ENCODE measurements at places on chromosomes 13 and 19. TPM values are rescaled to one million over a fixed set of nuclear protein-coding genes. Genes with fewer than 3 reads are reported as not detected.

- DNase-seq: peak; percentile 28
These were observed 186.2 kb downstream of the EFNB2 start for GRCh38 chr13:106349080-106349931.

DNA sequence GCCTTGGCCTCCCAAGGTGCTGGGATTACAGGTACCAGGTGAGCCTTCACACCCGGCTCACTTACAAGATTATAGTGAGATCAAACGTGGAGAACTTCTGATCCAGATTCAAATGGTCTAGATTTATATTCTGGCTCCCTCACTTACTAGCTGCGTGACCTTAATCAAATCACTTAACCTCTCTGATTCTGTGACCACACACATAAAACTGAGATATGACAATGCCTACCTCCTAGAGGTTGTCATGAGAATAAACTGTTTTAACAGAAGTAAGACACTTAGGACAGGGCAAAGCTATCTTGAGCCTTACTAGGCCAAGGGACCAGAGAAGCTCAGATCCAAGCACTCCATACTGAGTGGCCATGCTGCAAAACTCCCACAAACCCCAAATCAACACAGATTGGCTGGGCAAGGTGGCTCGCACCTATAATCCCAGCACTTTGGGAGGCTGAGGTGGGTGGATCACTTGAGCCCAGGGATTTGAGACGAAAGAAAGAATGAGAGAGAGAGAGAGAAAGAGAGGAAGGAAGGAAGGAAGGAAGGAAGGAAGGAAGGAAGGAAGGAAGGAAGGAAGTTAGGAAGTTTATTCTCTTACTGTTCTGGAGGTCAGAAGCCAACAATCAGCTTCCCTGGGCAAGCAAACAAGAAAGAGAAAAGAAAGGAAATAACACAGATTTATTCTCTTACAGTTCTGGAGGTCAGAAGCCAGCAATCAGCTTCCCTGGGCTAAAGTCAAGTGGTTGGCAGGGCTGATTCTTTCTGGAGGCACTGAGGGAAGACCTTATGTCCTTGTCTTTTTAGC lies 46.1 kb upstream of the MAP3K10 start:
- DNase-seq: no peak

DNA sequence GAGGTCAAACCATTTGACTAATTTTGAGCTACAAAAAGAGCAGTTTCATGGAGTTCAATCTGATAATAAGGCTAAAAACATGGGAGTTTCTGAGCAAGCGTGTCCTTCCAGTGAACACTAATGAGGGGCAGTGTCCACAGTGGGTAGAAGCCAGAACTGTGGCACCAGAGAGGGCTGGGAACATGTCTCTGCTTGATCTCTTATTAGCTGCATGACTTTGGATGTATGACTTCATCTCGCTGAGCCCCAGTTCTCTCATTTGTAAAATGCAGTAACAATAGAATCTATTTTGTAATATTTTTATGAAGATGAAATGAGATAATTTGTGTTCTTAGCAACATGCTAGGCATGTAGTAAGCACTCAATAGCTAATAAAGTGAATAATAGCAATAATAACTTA lies 69.8 kb downstream of the HS6ST3 start:
- no peak for DNase-seq

GRCh38 chr19:47020992-47021496 lies 1.4 kb downstream of the NPAS1 start:
- no peak for DNase-seq

DNA sequence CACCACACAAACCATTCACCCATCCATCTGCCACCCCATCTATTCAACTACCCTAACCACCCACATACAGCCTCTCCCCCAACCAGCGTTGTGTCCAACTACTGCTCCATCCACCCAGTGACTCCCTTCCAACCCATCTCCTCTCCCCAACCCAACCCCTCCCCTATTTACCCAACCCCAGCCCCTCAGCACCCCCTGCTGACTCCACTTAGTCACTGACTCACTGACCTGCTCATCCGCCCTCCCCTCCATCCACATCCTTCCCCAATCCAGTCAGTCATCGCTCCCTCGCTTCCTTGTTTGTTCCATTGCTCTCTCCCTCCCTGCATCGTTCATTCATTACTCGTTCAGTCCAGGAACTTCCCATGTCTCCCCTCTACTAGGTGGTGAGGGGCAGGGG lies 39.2 kb downstream of the KCNC3 start:
- no peak for DNase-seq

DNA sequence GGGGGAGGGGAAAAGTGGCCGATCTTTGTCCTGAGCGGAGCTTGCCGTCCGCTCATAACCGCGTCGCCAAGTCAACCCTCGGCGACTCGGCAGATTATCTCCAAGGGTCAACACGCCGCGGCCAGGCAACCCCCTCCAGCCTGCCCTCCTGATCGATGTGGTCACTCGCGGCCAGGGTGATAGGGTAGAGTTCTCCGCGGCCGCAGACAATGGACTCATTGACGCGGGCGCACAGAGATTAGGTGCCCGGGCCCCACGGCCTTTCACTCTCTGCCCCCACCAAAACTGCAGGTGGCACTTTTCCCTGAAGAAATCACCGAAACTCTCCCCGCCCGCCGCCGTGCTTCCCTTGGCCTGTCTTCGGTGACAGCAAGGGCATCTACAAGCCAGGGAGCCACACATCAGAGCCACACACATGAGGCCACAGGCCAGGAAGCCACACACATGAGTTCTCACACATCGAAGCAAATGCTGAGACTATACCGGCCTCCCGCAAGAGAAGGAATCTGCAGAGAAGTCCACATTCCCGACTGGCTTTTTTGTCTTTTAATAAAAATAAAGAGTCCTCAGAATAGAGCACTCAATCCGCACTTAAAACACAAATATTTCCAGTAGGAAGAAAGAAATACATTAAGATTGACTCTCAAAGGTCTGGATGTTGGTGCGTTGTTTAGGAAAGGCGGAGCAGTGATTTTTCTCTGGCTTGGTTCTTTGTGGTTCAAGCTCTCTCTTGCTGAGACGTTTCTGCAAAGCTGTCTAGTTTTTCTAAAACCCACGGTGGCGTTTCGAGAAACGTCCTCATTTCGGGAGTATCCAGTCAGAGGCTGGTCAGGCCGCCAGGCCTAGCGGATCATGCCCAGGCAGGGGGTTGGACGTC lies 1.5 kb upstream of the PDX1 start:
- DNase-seq: no peak

DNA sequence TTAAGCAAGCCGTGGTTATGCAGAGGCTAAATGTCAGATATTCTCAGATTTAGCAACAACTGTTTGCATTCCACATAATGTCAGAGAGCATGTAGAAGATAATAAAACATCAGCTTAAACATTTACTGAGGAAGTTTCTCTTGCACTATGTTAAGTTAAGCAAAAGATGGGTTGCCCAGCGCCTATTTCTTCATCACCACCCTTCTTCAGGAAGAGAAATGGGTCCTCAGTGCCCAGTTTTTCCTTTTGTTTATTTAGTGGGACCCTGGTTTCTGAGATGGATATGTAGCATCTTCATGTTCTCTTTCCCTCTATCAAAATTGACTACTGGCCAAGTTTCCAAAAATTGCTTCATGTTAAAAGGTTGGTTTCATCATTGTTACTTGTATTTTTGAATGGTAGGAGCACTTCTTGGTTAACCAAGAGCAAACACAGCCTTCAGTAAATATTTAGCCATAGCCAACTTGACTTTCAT lies 356.8 kb downstream of the RFC3 start:
- no peak for DNase-seq

GRCh38 chr19:46809534-46810272 lies 21.3 kb upstream of the SLC1A5 start:
- no peak for DNase-seq

- DNase-seq: no peak
These were observed 64.3 kb downstream of the TBC1D4 start for GRCh38 chr13:75417656-75418055.

DNA sequence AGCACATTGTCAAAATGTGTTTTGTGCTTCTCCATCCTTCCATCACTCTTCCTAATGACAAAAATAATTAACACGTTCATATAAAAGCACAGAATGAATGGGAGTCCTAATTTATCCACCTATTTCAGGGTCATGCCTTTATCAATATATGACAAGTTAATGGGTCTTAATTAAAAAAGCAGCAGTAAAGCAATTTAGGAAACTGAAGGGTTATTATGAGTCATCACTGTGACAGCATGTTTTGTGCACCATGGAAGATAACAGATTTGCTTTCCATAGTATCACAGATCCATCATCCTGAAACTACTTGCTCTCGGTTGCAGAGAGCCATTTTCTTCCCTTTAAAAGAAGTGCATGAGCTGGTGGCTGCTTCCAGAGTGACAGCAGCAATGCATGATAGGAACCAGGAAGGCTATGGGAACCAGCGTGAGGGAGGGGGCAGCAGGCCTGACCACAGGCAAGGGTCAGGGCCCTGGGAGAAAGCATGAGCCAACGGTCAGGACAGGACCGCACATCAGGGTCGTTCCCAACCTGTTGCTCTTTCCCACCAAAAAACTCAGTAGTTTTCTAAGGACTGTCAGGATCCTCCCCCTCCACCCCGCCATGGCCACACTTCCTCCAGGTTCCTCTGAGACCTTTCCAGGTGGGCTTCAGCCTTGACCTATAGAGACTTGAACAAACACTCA lies 784.1 kb downstream of the UQCRFS1 start:
- DNase-seq: no peak

- DNase-seq: no peak
These were observed 6.0 kb upstream of the ZNF765 start for GRCh38 chr19:53388904-53389303.

- no peak for DNase-seq
These were observed 612.1 kb downstream of the TBC1D4 start for GRCh38 chr13:74869846-74870245.

DNA sequence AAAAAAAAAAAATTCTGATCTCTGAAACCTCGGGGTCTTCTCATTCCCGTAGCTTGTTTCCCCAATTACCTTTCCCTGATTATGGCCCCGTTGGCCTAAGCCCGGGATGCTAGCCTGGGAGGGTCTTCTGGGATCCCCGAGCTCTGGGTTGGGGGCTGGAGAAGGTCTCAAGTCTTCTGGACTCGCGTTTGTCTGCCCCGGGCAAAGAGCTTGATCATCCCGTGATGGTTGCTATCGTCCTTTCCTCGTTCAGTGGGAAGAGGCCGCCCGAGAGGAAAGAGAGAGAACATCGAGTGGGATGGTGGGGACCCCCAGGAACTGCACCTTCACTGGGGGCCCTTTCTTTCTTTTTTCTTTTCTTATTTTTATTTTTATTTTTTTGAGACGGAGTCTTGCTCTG lies 2.4 kb downstream of the GNA15 start:
- DNase-seq: no peak

DNA sequence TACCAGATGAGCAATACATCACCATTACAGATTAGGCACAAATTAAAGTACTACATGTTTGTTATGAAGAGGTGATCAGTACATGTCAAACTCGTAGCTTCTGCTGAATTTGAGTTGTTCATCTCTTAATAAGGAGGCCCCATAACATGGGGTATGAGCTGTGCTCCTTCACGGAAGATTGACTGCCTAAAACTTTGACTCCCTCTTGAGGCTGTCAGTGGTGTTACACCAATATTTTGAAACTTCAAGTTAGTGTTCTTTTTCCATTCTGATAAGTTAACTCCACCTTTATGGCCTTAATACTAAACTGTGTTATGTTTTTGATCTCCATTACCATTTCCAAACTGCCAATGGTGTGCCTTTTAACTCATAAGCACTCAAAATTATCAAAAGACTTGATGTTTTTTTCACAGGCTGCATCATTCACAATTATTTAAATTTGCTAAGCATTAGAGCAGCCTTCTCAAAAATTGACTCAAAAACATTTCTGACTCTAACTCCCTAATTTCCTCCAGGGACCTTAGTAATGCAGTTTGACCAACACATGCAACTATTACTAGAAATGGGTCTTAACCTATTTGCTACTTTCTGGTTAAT lies 1591.5 kb downstream of the PCDH9 start:
- DNase-seq: no peak

- no peak for DNase-seq
These were observed 28.6 kb upstream of the SCEL start for GRCh38 chr13:77506874-77507273.

DNA sequence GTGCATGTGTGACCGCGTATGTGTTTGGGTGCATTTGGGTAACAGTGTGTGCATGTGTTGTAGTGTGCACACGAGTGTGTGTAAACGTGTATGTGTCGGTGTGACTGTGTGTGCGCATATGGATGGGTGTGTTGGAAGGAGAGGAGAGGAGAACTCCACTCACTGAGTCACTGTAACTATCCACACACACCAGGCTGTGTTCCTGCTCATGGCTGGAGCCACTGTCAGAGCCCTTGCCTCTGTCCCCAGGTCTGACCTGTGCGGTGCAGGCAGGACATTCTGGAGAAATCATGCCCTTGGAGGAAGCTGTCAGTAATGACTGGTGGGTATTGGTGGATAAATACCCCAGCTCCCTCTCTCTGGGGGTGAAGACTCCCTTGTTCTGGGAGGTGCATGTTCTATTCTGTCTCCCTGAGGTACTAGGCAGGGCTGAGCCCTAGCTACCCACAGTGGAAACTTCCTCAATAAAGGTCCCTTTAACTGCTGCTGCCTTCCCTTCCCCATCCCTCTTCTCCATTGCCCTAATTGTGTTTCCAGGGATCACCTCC lies 48.4 kb downstream of the CYP4F22 start:
- no peak for DNase-seq

DNA sequence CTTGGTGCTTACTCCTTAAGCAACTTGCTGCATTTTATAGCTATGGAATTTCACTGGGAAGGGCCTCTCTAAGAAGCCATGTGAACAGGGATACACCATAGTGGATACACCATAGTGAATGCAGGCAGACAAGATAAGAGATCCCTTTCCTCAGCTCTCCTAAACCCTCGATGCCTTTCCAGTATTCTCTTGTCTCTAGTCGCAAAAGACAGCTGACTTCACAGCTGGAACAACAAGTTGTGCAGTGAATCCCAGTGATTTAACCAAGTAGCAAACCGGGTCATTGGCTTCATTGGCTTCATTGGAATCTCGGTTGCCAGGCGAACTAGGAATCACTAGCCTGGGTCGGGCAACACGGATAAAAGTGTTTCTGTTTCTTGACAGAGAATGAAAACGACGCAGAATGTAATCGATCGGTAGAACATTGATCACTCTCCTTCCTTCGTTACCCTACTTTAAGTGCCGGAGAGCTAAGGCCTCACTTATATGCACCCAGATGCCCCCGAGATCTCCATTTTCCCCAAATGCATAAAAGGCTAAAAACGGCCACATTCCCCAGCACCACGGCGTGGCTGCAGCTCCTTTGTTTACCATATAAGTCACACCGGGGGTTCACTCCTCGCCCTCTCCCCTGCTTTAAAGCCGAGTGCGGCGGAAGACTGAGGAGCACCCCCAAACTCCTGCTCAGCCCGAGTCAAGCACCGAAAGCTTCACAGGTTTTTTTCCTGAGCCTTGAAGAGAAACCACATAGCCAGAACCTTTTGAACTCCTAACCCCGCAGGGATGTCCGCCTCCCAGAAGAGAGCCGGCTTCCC lies 674 bp downstream of the TRPC4 start:
- DNase-seq: peak; percentile 19

The ZNF541 gene
- polyA plus RNA-seq: 1.1 TPM

The SPTBN4 gene
- polyA plus RNA-seq: 5.4 TPM

The ICAM3 gene
- 8.6 TPM for polyA plus RNA-seq

The SHFL gene
- 13.0 TPM for polyA plus RNA-seq

The SLC35E1 gene
- 33.9 TPM for polyA plus RNA-seq

The KLK2 gene
- not detected for polyA plus RNA-seq

The TUBA3C gene
- not detected for polyA plus RNA-seq

The CCDC8 gene
- polyA plus RNA-seq: 19.0 TPM

The LIM2 gene
- not detected for polyA plus RNA-seq
